Hematopoietic multipotent progenitor cell treated with erythropoietin and hydrocortisone succinate and interleukin-3 and kit ligand, for 6 days (in vitro differentiated cells): ENCODE measurements at places on chromosomes 3 and 15.
A peak's percentile ranks its signal among the peaks of the same experiment; 100 is the strongest.

GRCh38 chr3:133125171-133125570, 87.0 kb downstream of the TMEM108 start:
- no peak for DNase-seq

GRCh38 chr3:147038481-147038880, 367.9 kb downstream of the ZIC4 start:
- no peak for DNase-seq

- no peak for DNase-seq
These were observed 364.0 kb downstream of the CACNA2D3 start for GRCh38 chr3:54486317-54486716.

DNA sequence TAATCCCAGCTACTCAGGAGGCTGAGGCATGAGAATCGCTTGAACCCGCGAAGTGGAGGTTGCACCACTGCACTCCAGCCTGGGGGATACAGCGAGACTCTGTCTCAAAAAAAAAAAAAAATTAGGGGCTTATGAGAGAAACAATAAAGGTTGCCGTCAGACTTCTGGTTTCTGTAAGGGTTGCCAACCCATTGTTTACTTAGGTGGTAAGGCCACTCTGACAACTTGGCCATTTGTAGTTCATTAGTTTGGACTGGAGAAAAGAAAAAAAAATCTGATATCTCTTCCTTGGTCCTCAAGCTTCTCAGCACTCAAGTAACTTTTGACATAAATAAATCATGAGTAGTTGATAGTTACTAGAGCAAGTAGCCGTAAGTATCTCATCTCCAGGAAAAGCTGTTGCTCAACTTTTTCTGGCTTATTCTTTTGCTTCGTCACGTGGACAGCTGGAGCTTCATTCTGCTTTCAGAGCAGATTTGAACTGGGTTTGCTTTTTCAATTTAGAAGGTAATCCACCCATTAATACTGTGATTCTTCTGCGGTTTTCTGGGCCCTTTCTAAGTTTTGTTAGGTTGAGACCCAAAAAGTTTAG, 9.4 kb downstream of the SNX1 start:
- DNase-seq = peak; percentile 62

- DNase-seq = no peak
These were observed 20.3 kb upstream of the ADAMTS7 start for GRCh38 chr15:78831229-78832207.

DNA sequence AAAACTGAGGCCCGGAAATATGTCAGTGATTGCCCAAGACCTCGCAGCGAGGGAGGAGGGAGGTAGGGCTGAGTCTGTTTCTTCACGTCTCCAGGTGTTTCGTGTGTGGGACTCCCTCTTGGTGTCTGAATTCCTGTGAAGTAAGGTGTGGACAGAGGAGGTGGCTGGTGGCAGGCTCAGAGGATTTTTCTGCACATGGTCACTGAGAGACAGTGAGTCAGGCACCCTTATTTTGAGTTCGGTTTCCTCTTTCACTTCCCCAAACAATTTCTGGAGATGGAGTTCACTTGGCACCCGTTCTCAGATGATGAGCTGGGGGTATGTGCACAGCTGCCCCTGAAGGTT, 46.3 kb upstream of the VPS8 start:
- DNase-seq = no peak

GRCh38 chr3:29481969-29482767, 201.3 kb downstream of the RBMS3 start:
- no peak for DNase-seq

DNA sequence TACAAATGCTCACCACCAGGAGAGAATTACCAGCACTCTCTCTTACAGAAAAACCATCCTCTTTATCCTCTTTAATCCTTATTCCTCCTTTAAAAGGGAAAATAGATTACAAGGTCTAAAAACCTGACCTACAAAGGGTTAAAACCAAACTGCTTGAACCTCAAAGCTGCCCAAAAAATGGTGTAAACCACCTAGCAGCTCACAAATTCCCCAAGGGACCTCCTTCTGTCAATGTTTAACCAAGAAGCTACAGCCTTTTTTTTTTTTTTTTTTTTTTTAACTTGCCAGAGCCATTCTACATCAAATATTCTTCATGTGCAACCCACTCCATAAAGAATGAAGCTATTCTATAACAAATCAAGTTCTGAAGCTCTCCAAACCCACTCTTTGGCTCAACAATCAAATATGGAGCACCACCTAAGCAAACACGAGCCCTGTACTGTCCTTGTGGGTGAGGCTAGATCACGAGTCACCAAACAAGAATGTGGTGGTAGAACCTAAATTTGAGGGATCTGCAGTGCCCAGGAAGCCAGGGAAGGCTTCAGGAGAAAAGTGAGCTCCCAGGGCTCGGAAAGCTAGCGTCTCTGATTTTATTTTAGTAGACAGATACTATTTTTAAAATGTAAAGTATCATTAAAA, 20.1 kb downstream of the OSBPL10 start:
- no peak for DNase-seq

DNA sequence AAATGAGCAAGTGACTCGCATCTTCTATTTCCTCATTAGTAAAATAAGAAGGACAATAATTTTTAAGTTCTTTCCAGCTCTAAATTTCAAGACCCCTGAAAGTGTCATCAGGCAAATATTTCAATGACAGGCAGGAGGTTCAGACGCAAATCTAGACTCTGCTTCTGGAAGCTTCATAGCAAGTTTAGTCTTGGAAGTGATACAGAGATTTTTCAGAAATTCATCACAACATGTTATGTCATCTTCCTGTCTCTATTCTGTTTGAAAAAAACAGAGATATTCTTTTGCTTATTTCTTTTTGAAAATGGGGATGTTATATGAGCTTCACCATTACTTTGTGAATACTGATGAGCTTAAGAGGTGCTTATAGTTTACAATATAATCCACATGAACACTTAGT, 74.0 kb downstream of the C3orf85 start:
- no peak for DNase-seq

GRCh38 chr3:172918568-172919296, 168.2 kb downstream of the ECT2 start:
- no peak for DNase-seq

DNA sequence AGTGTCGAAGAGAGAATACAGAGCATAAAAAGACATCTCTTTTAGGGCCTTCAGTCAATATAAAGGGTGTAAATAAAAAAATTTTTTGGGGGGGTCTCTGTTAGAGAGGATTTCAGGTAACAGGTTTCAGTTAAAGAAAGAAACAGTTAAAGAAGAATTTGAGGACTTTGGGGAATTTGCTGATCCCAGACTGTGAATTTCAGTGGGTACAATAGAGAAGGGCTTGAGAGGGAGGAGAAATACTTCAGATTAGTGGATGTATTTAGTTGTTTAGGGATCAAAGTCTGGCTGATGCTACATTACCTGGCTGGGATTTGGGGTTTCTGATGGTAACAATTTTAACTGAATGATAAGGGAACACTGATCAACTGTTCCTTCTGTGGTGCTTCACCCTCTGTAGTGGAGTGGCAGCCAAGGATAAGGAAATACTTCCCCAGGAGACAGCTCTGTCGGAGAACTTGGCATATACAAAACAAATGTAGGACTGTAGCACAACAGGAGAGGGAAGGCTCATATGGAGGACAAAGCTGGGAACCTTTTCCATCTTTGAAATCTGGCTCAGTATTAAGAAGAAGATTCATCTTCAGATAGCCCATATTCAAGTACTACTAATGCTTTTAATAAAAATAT, 79.2 kb downstream of the MEF2A start:
- DNase-seq = no peak
